ENCODE measurements at places on chromosomes 7 and 10.

DNA sequence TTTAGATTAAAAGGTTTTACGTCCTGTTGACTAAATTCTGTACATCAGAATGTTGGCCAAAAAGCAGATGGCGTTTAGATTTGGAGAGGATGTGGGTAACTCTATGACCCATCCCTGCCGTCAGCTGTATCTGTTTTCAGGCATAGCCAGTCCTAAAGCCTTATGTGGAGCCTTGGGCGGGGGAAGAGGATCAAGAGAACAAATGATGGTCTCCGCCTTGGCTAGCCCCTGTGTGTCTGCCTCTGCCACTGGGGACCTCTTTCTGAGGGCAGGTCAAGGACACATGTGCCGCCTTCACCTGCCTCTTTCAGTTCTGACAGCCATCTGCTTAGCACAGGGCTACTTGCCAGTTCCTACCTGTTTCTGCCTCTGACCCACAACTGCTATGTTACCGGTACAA lies 24.1 kb downstream of the PDSS1 start:
- DNase-seq: no peak

DNA sequence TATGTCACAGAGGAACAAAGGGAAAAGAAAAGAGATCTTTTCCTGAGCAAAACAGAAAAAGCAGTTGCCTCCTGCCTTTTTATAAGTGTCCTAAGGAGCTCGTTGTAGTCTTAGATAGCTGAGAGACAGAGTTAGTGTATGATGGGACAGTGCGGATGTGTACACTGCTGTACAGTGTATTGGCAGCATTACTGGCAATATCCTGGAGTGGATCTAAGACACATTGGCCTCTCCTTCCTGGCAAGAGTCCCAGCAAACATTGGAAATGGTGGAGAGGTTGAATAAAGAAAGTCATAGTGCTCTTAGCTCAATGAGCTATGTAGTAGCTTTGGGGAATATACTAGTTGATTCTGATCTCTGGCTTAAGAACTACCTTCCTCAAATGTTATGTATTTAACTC lies 22.7 kb downstream of the GARS1 start:
- no peak for DNase-seq

- DNase-seq: peak; percentile 23
Observed at GRCh38 chr10:120505056-120505455, 48.0 kb downstream of the PLPP4 start.

DNA sequence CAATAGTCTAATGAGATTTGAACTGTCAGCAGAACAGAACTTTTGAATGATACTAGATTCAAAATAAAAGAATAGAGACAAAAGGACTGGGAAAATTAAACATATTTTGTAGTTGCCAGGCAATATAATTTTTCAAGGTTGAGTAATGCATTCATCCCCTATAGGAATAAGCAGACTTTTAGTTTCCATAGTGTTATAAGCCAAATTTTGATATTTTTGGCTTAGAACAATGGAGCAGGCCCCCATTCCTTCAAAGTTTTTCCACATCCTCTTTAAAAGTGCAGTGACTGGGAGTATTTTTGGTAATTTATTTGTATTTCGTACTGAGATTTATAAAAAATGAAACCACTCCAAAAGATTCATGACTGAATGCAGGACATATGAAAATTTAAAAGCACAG lies 24.0 kb downstream of the MEOX2 start:
- no peak for DNase-seq

GRCh38 chr7:4434306-4434705 lies 247.8 kb upstream of the FOXK1 start:
- DNase-seq: no peak

GRCh38 chr7:139990571-139991268 lies 72.0 kb downstream of the PARP12 start:
- no peak for DNase-seq

- no peak for DNase-seq
Observed at GRCh38 chr7:74403521-74404387, 50.0 kb upstream of the GTF2IRD1 start.

- no peak for DNase-seq
Observed at GRCh38 chr10:646118-646524, 43.3 kb downstream of the DIP2C start.

GRCh38 chr7:46651070-46651469 lies 730.0 kb upstream of the IGFBP3 start:
- no peak for DNase-seq

- peak; percentile 13 for DNase-seq
Observed at GRCh38 chr10:17479822-17480221, 25.4 kb upstream of the ST8SIA6 start.

GRCh38 chr10:4609251-4609650 lies 216.8 kb upstream of the AKR1E2 start:
- DNase-seq: no peak

GRCh38 chr7:155543011-155543876 lies 3.1 kb downstream of the CNPY1 start:
- DNase-seq: peak; percentile 7

- no peak for DNase-seq
Observed at GRCh38 chr10:67268146-67268545, 342.3 kb downstream of the LRRTM3 start.

Measured in fibroblast of upper back skin (primary cell).